Cerebellar cortex (tissue), 1 donor: ENCODE measurements at places on chromosomes 1 and 21.

DNA sequence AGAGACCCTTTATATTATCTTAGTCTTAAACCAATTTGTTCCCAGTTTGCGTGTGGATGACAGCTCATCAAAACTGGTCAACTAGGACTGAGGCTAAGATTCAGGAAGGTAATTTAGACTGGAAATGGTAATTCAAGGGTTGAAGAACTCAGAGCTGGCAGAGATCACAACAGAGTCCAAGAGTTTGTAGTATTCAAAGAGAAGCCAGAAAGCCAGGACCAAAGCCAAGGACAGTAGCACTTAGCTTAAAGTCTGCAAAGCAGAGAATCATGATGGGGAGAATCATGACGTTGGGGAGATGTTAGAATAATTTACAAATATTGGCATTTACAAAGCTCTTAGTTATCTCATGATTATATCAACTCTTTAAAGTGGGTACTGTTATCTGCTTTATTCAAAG, 32.6 kb downstream of the RNF11 start:
- DNase-seq, result no peak

DNA sequence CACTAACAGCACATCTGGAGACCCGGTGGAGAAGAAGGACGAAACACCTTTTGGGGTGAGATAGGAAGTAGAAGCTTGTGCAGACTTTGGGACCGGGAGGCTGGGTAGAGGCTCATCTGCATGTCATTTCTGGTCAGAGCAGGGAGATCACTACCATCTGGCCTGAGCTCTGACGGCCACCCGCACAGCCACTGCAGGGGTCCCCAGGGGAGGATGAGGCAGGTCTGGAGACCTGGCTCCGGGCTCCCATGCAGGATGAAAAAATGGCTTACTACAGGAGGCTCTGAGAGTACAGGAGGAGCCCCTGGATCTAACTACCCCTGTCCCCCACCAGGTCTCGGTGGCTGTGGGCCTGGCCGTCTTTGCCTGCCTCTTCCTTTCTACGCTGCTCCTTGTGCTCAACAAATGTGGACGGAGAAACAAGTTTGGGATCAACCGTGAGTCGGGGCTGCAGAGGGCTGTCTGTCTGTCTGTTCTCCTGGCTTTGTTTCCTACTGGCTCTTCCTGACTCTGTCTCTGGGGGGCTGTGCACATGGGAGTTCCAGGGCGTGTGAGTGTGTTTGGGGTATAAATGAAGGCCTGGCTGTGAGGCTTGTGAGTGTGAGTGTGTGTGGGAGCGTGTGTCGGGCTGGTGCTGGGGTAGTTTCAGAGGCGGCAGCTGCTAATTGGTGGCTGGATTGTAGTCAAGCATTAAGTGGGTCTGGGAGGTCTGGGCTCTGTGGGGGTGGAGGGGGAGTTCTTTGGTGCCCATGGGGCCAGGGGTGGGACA, 14.1 kb downstream of the NTRK1 start:
- DNase-seq, result no peak

GRCh38 chr1:38038861-38039260, 7.7 kb downstream of the POU3F1 start:
- no peak for DNase-seq

- no peak for DNase-seq
Measured at GRCh38 chr1:100387209-100387608, 34.9 kb downstream of the CDC14A start.

DNA sequence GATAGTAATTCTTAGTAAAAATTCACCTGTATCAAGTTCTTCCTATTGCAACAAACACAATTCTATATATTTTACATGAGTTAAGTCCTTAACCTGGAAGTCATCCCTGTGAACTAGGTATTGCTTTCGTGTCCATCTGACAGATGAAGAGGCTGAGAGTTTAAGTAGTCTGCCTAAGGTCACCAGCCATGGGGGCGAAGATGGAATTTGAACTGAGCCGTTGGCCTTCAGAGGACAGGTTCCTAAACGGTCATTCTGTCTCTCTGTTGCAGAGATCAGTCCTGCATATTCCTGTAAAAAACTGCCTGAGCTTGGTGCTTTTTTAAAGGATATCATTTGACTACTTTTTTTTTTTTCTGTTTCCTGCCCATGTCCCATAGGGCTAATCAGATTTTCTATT, 10.2 kb upstream of the POFUT2 start:
- DNase-seq, result no peak

DNA sequence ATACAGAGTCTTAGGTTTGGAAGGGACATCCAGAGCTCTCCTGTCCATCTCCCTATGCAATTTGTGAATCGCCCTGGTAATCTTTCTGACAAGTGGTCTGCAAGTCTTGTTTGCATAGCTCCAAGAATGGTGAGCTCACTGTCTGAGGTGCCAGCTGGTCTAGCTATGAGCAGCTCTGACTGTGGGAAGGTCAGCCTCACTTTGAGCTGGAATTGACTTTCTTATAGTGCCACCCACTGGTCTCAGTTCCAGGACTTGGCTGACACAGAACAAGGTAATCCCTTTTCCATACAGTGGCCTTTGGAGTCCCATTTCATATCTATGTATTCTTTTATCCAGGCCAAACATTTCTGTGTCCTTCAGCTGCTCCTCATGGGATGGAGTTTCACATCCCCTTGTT, 95.6 kb upstream of the C8B start:
- no peak for DNase-seq

DNA sequence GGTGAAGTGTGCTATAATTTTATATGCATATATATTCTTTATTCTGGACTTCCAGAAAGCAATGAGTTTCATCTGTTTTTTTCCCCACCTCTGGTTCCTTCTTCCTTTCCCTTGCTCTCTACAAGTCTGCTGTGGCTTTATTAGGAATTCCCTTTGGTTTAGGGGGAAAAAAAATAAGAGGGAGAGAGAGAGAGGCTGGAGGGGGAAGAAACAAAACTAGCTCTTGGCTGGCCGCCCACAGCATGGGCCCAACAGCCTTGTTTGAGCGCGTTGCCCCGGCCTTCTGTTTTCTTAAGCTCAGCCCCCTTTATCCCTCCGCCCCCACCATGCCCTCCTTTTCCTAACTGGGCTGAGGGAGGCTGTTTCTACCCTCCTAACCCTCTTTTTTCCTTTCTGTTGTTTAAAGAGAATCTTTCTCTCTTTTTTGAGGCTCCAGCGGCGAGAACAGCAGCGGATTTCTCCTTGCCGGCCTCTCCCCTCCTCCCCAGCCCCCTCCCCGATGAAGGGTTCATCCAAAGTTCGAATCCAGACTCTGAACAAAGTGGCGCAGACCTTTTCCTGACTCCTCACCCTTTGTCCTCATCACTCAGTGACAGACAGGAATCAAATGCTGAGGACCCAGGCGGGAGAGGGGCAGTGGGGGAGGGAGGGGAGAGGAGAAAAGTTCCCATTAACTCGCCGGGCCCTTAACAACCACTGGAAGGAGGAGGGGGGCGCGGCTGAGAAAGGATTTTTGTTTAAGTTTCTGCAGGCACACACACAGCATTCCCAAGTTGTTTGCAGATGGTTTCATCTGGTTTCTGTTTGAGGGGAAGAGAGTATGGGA, 29.7 kb downstream of the PBX1 start:
- peak; percentile 20 for DNase-seq
